Upper lobe of right lung (tissue), 1 donor: ENCODE measurements at places on chromosomes 16 and 17. TPM values are rescaled to one million over a fixed set of nuclear protein-coding genes. Genes with fewer than 3 reads are reported as not detected.
A peak's percentile ranks its signal among the peaks of the same experiment; 100 is the strongest.

DNA sequence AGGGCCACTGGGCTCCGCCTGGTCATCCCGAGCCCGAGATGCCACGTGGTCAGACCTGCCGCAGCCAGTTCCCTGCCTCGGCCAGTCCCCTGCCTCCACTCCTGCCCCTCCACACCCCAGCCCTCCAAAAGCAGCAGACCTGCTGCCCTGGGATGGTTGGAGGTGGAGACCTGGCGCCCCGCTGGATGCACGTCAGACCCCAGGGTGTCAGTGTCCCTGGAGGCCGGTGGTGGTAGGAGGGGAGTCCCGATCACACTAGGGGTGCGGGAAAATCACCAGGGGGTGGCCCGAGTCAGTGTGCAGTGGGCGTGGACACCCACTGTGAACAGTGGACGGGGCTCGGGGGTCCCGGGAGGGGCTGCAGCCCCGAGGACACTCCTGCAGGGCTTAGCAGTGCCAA, 26.9 kb downstream of the TPSG1 start:
- no peak overlapping the region for H3K4me3 ChIP-seq
- H3K4me1 ChIP-seq = no peaks in the 10 kb centered on the region
- no peaks in the 10 kb centered on the region for H3K27me3 ChIP-seq
- H3K27ac ChIP-seq = no peak overlapping the region

GRCh38 chr17:65688307-65688706, 126.9 kb upstream of the AXIN2 start:
- H3K4me1 ChIP-seq = no peaks in the 10 kb centered on the region
- no peak for DNase-seq
- no peaks in the 10 kb centered on the region for H3K27me3 ChIP-seq
- no peaks in the 10 kb centered on the region for H3K36me3 ChIP-seq
- no peak overlapping the region for H3K4me3 ChIP-seq

DNA sequence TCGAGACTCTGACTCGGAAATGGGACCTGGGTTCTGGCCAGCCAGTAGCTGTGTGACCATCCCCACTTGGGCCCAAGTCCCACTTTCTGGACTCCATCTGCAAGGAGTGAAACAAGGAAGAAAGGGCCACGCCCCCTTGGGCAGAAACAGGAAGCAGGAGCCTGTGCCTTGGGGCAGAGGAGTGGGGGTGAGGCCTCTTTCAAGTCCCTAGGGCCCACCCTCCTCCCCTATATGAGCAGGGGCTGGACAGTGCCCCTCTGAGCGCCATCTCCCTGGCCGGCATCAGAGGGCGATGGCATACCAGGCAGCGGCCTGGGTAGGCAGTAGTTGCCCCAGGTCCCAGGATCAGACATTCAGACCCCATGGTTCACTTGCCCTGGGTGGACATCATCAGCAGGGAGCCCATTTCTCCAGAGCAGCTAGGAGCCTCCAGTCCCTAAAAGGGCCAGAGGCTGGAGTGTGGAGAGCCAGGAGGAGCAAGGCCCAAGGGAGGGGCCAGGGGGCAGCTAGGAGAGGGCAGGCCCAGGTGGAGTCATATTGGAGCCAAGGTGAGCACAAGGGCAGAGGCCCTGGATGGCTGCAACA, 7.1 kb downstream of the BCAR1 start:
- H3K27ac ChIP-seq = peak overlapping the region; percentile 88
- H3K36me3 ChIP-seq = peaks cover 29% of the 10 kb centered on the region
- no peak for DNase-seq
- no peak overlapping the region for H3K4me3 ChIP-seq

DNA sequence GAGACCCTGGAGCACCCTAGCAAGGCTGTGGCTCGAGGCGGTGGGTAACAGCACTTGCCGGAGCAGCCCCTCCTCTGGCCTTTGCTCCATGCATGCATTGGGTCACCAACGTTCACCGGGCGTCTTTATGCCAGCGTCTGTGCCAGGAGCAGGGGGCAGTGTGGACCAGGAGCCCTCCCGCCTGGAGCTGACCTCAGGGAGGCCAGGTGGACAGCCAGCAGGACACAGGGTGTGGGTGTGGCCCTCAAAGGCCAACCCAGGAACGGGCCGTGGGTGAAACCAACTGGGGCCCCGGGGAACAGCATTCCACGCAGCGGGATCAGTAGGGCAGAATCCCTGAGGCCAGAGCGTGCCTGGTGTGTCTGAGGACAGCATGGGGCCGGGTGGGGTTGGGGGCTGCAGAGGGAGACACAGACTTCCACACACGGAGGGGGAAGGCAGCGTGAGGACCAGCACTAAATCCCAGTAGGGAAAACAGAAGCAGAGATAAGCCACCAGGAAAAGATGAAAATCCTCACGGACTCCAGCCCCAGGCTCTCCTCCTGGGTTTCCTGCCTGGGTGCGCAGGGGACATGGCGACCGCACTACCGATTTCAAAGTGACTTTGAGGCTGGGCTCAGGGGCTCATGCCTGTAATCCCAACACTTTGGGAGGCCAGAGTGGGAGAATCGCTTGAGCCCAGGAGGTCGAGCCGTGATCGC, 2.9 kb upstream of the CD7 start:
- H3K27me3 ChIP-seq = peaks cover 8% of the 10 kb centered on the region
- H3K27ac ChIP-seq = no peak overlapping the region
- no peak overlapping the region for H3K4me3 ChIP-seq
- DNase-seq = peak; percentile 64
- no peaks in the 10 kb centered on the region for H3K36me3 ChIP-seq
- peaks cover 18% of the 10 kb centered on the region for H3K4me1 ChIP-seq

DNA sequence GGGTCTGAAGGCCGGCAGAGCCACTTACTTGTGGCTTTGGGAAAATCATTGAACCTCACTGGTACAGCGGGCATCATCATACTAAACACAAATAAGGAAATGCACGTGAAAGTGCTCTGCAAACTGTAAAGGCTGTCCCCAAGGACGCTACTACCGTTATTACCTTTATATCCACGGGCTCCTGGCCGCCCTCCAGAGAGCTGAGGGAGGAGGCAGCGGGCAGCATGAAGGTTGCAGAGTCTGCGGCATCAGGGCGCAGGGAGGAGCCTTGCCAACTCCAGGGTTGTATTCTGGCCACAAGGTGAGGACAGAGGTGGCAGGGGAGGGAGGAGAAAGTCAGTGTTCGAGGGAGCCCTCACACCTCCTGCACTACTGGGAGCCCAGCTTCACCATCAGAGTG, 68.3 kb upstream of the GCSH start:
- H3K4me1 ChIP-seq = no peaks in the 10 kb centered on the region
- H3K27me3 ChIP-seq = no peaks in the 10 kb centered on the region
- no peak overlapping the region for H3K4me3 ChIP-seq
- H3K27ac ChIP-seq = no peak overlapping the region

DNA sequence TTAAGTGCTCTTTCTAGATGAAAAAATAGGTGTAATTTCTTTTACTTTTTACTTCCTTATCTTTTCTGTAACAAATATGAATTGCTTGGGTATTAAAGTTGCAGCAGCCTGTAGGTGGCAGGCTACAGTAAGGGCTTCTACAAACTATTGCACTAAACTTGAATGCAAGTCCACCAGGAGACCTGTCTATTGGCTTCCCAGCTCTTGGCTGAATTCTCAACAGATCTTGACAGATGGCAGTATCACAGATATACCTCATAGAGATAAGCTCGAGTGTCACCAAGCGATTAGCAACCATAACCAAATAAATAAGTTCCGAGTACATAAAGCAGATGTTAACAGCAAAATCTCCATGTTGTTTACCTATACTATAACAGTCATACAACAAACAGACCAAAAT, 5.9 kb downstream of the BBS2 start:
- peaks cover 16% of the 10 kb centered on the region for H3K4me1 ChIP-seq
- no peak overlapping the region for H3K27ac ChIP-seq
- H3K4me3 ChIP-seq = no peak overlapping the region
- H3K27me3 ChIP-seq = no peaks in the 10 kb centered on the region
- no peak for DNase-seq
- H3K36me3 ChIP-seq = peaks cover 14% of the 10 kb centered on the region

The EXOC3L1 gene
- total RNA-seq = 17.1 TPM

The ENPP7 gene
- not detected for total RNA-seq

The CX3CL1 gene
- total RNA-seq = 47.5 TPM
